ENCODE measurements at places on chromosomes 7 and 10. TPM values are rescaled to one million over a fixed set of nuclear protein-coding genes. Genes with fewer than 3 reads are reported as not detected.

DNA sequence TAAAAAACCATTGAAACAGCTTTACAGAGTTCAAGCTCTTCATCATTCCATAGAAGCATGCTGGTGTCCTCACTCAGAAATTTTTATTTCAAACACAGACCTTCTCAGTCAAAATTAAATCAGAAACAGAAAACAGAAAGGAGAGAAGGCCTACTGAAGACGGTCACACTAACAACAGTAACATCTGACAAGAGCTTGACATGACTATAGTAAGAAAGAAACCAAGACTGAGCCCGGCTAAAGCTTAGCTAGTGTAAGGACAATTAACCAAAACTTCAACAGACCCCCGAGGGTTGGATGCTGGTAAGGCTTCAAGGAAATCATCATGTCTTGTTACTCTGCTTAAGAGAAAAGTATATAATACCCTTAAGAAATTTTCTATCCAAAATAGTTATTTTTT lies 38.6 kb downstream of the MTPN start:
- DNase-seq = no peak

DNA sequence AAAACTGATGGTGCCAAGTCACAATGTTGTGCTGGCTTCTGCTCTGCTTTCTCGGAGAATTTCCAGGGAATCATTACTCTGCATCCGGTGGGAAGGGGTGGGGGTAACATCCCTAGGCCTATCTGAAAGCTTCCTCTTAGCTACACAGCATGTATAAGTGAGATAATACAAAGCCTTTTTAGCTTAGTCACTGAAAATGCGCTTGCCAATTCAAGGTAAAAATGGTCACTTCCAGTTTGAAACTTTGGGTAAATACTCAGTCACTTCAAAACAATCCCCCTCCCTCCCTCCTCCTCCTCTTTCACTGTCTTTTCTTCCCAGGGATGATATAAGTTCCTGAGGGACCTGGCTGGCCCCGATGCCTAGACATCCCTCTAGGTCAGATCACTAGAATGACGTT lies 57.3 kb upstream of the APBB1IP start:
- DNase-seq = no peak

- DNase-seq = no peak
Measured at GRCh38 chr7:44580945-44581878, 819 bp downstream of the TMED4 start.

DNA sequence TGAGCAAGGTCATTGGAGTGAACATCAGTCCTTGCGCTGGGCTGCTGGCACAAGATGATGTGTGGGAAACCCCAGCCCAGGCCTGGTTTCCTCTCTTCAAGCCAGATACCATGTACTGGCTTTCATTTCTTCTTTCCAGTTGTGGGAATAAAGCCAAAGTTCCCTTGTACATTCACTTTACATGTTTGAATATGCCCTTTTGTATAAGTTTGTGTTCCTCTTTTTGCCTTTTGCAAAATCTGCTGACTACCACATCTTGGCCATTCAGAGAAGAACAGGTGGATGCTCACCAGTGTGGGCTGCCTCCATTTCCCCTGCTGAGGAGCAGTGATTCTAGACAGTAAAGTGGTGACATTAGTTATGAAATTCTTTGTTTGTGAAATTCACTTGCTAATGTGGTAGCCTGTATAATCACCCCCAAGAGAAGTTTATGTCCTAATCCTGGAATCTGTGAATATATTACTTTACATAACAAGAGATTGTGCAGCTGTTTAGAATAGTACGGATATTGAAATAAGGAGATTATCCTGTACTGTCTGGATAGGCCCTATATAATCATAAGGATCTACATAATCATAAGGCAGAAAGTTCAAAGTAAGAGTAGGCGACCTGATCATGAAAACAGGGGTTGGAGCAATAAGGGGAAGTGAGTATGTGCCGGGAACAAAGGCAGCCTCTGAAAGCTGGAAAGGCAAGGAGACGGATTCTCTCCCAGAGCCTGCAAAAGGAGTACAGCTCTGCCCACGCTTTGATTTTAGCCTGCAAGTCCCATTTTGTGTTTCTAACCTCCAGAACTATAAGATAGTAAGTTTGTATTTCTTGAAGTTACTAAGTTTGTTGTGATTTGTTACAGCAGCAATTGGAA lies 18.8 kb upstream of the AOAH start:
- no peak for DNase-seq

- DNase-seq = no peak
Measured at GRCh38 chr10:60310740-60311139, 78.9 kb downstream of the ANK3 start.

- DNase-seq = no peak
Measured at GRCh38 chr7:39758234-39758970, 135.0 kb downstream of the RALA start.

GRCh38 chr10:133465950-133466474 lies 12.3 kb downstream of the SCART1 start:
- DNase-seq = no peak

DNA sequence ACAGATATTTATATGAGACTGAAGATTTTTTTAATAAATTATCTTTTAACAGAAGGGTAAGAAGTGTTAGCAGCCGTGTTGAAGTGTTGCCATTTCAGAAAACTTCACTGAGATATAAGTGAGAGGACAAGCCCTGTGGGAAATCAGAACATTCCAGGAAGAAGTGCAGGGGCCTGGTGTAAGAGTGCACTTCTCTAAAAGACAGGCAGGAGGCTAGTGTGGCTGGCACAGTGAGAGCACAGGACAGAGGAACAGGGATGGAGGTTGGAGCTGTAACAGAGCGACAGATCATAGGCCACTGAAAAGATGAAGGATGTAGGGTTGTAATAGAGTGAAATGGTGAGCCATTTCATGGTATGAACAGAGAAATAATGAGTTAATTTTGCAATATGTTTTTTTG lies 608.9 kb downstream of the SORCS1 start:
- no peak for DNase-seq

GRCh38 chr10:32315424-32315823 lies 31.5 kb downstream of the EPC1 start:
- DNase-seq = no peak

- DNase-seq = no peak
Measured at GRCh38 chr7:1846331-1847065, 176.4 kb downstream of the ELFN1 start.

GRCh38 chr10:125107166-125107949 lies 53.0 kb downstream of the CTBP2 start:
- DNase-seq = no peak

- no peak for DNase-seq
Measured at GRCh38 chr10:21379143-21379542, 146.3 kb downstream of the SKIDA1 start.

- DNase-seq = no peak
Measured at GRCh38 chr7:150803161-150803860, 2.7 kb downstream of the TMEM176A start.

DNA sequence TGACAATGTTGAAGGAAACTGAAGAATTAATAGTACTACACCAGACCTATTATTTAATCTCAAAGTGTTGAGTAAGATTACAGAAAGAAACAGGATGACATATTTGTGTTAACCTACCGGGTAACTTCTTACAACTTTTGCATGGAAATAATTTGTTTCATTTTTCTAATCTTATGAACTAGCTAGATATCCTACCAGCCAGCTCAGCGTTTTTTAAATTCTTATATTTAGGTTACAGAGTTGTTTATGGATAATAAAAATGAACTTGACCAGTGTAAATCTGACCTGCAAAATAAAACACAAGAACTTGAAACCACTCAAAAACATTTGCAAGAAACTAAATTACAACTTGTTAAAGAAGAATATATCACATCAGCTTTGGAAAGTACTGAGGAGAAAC lies 37.0 kb downstream of the KIF11 start:
- DNase-seq = no peak

DNA sequence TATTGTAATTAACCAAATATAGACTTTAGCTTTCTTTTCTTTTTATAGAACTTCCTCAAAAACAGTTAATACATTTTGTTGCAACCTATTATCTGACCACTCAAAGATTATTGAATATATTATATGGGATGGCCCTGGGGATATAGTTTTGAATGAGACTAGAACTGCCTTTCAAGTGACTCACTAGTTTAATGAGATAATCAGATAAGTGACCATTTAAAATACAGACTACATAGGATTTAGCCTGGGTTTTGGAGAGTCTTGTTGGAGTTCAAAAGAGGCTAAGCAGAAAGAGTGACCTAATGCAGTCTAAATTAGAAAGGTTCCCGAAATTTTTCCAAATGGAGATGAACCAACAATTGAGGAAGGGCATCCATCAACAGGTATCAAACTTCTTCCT lies 305.2 kb upstream of the ETV1 start:
- no peak for DNase-seq

DNA sequence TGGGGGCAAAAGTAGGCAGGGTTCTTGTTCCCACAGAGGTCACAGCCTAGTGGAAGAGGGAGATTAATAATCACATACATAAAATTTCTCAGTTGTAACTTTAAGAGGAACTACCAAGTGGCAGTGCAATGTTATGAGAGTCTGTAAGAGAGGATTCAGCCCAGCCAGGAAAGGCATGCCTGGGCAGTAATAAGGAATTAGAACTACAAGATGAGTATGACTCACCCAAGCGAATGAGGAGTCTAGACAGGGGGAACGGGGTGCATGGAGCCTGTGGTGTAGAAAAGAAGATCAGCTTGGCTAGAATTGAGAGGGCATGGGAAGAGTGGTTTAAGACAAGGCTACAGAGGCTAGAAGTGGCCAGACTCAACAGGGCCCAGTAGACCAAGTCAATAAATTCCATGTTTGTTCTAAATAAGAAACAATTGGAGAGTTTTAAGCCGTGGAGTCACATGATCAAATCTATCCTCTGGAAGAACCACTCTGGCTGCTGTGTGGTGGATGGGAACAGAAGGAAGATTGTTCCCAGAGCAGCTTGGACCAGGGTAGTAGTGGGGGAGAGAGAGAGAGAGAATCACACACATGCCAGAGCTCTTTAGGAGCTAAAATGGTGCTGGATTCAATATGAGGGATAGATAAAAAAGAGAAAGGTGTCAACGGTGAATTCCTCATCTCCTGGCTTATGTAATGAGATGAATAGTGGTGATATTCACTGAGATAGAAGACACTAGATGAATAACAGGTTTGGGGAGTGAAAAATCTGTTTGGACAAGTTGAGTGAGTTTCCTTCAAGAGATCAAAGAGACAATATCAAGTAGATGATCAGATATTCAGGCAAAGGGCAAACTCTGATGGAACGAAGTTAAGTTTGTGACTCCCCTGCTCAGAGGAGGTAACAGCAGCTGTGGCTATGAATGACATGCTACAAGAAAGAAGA lies 265.1 kb downstream of the FGFR2 start:
- no peak for DNase-seq

- DNase-seq = no peak
Measured at GRCh38 chr7:147547252-147547897, 1043.2 kb upstream of the C7orf33 start.

- DNase-seq = no peak
Measured at GRCh38 chr7:42567051-42567450, 330.0 kb upstream of the GLI3 start.

DNA sequence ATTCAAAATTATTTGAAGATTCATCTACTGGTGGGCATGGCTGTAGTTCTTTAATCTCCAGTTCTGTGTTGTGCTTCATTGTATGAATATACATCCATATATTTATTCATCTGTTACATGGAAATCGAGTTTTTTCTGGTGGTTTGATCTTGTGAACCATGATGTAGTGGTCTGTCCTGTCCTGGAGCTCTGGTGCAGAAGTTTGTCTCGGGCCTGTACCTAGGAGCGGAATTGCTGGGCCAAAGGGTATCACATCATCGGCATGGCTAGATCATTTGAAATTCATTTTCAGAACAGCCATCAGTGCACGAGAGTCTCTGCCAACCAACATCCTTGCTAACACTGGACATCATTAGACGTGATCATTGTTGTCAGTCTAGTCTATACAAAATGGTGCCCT lies 107.0 kb downstream of the ELFN1 start:
- no peak for DNase-seq

GRCh38 chr7:82481499-82482097 lies 38.0 kb upstream of the CACNA2D1 start:
- DNase-seq = no peak

DNA sequence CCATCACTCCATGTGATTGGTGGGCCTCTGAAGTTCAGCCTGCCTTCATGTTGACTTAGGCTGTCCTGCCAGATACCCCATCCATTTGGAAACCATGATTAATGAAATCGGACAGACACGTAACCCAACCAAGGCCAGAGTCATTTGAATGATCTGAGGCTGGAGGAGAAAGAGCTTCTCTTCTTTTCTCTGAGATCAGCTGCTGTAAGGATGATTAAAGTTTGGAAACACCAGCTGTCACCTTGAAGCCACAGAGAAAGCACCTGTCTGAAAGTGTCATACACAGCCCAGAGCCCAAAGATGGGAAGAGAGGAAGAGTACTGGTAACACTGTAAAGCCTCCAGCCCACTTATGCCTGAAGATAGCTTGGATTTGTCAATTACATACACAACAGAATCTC lies 22.9 kb downstream of the NEBL start:
- DNase-seq = no peak

DNA sequence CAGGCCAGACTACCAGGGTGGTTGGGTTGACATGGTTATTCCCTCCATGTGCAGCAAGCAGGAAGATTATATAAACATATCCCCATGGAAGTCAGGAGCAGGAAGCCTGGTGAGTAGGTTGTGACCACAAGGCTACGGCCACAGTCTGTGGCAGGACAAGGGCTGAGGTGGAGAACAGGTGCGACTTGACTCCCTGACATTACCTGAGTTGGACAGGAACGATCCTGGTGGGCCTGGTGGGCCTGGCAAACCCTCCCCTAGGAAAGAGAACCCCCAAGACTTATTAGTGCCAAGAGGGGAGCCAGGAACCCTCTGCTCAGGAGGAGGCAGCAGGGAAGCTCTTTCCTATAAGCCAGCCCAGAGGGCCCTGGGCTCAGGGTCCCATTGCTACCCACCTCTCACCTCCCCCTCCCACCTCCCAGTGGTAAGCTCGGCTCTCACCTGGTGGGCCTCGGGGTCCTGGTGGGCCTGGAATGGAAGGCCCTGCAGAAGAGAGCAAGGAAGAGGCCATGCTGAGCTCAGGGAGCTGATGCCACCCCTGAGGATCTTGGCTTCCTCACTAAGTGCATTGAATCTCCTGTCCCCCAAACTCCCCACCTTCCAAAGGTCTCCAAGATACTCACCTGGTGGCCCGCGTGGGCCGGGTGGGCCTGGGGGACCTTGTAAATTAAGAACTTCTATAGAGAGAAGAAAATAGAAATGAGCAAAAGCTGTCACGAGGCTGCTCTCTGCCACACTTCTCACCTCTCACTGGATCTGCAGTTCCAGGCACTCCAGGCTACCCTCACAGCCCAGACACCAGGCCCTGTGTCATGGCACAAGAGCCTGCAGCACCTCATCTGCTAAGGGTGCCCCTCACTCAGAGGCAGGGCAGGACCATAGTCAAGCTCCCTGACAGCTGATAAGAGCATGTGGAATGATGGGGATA lies 44.6 kb downstream of the COL17A1 start:
- no peak for DNase-seq

- no peak for DNase-seq
Measured at GRCh38 chr10:127756264-127756663, 19.3 kb downstream of the FOXI2 start.

Gene XRCC2
- 0.84 TPM for polyA plus RNA-seq

Gene OPN4
- not detected for polyA plus RNA-seq

Gene CUL2
- polyA plus RNA-seq = 37.9 TPM

Gene EZH2
- polyA plus RNA-seq = 17.0 TPM

Gene NHLRC2
- 6.8 TPM for polyA plus RNA-seq

Gene GJD4
- polyA plus RNA-seq = not detected

Gene FEZF1
- not detected for polyA plus RNA-seq

Gene AKR1C4
- polyA plus RNA-seq = not detected

Gene SAP25
- not detected for polyA plus RNA-seq

Gene CALY
- polyA plus RNA-seq = 0.16 TPM
